GM04504 (cell line): ENCODE measurements at places on chromosomes 3 and 15.
A peak's percentile ranks its signal among the peaks of the same experiment; 100 is the strongest.

- DNase-seq, result no peak
These were observed 6.6 kb downstream of the FETUB start for GRCh38 chr3:186646841-186647240.

DNA sequence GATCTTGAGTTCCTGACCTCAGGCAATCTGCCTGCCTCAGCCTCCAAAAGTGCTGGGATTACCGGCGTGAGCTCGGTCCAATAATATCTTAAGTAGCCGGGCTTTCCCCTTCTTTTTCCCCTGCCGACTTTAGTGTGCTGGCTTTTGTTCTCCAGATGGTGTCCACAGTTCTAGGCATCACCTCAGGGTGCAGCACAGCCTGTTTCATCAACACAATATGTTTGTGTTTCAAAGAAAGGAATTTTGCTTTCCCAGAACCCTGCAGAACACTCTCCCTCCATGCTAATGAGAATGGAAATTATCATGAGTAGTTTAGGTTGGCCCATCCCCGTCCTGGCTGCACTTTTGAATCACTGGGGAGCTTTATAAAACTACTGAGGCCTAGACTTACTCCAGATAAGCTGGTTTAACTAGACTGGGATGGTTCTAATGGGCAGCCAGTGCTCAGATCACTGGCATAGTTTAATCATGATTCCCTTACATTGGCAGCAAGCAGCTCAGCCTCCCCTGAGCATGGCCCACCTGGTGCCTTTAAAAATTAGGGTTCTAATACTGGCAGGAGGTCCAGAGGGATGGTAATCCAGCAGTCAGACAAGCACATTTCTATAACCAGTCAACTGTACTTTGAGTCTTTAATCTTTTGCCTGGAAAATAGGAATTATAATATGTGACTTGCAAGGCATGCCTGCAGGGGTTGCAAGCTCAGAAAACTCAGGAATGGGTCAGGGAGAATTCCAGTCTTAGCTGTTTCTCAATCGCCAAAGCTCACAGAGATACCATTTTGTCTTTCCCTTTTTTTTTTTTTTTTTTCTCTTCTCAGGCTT is 127.6 kb upstream of the RASGRP1 start:
- DNase-seq, result no peak

DNA sequence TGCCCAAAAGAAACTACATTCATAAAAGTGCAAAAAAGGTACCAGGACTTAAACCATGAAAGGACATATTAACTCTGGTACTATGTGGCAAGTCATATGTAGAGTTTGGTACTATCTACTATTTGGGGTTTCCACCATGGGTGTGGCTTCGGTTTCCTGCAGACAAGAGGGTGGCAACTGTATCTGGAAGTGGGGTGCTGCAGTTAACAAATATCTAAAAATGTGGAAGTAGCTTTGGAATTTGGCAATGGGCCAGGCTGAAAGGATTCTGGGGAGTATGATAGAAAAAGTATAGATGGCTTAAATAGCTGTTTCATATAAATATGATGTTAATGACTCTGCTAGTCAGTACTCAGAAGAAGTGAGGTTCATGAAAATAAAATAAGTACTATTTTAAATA is 44.0 kb downstream of the PLSCR2 start:
- no peak for DNase-seq

DNA sequence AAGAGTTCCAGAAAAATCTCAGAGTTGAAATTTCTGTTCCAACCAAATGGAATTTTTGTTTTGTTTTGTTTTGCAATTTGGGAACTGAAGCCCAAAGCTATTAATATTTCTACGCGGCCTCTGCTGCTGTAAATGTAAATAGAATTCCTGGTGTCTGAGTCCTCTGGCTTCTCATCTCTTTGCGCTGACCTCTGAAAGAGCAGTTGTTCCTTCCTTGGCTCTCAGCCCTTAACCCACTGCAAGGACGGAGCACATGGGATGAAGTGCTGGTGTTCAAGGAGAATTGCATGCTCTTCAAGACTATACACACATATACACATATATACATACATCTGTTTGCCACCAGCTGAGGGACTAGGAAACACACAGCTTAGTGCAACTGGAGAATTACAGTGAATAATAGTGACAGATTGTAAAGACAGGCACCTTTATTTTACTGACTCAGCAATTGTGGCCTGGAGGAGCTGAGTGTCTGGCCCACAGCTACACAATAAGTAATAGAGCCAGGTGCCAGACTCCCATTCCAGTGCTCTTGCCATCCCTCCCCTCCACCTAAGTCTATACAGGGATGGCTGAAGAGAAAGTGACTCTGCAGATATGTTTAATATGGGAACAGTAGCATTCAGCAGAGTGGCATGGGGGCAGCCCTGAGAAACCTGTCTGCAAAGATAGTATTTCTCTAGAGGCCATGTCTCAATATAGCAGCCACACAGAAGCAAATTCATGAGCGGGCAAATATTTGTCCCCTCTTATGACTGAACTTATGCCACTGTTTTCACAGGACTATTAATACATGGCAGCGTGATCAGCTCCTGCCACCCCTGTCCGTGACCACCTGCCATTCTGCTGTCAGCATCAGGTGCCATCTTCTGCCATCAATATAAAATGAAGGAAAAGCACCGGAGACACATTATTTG is 42.3 kb downstream of the NEK10 start:
- peak; percentile 92 for DNase-seq

DNA sequence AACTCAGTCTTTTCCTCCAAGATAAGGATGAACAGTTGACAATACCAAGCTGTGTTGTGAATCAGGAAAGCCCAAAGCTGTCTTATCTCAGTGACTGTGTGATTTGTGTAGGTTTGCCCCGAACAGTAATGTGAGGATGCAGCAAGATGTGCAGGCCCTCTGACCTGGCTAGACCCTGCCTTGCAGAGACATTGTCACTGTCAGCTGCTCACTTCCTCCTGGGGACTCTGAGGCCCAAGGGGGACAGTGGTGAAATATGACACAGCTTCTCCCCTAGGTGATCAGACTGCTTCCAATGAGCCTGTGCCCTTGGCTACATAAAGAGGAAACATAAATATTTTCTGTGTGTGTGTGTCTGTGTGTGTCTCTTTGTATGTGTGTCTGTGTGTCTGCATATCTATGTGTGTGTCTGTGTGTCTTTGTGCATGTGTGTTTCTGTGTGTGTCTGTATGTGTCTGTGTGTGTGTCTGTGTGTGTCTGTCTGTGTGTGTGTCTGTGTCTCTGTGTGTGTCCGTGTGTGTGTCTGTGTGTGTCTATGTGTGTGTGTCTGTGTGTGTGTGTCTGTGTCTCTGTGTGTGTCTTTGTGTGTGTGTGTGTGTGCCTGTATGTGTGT is 21.7 kb downstream of the LRRK1 start:
- no peak for DNase-seq

DNA sequence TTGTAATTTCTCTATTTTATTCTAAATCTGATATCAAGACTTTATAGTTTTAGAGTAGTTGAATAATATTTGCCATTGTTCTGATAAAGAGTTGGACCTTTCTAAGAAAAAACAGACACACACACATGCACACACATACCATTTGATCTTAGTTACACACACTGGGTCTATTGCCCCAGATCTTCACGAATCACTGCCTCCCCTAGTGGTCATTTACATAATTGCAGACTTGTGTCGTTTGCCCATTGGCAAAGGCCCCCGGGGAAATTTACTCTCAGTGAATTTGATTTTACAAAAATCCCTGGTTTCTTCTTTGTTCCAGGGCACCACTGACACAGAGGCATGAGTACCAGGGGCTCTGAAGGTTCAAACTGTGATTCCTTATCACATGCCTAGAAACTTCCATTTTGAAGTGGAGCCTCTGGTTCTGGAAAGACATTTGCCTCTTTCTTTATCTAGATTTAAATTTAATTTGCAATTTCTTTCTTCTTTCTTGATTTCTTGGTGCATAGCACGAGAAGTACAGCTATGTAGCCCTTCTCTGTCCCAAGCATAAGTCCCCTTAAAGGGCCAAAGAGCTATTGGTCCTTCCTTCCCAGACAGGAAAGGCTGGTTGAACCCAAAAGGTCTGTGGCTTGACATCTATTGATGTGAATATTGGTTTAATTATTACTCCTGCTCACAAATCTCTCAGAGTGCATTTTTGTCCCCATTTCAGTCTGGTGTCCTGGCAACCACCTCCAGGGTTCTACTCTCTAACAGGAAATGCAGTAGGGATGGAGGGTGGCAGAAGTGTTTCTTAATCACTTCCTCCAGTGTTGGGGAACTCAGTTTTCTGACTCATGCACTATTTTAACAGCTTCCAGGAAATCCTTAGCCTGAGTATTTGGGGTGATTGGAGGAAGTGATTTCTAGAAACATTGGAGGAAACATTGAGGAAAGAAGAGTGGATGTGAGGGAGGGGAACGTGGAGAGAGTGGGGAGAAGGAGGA is 32.4 kb upstream of the SLC6A11 start:
- no peak for DNase-seq

DNA sequence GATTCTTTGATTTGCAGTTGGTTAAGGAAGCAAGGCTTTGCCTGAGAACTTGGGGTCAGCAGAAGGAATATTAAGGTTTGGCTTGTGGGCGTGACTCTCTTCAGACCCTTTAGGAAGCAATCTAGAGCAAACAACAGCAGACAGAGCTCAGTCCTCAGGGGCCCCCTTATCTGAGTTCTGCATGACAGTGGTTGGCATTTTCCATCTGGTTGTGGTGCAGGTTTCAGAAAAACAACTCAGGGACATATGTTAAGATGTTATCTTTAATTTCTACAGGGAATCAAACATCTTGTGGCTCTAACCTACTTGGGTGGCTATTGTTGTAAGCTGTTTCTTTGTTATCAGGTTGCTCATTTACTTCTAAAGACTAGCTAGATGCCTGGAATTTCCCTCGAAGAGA is 141.4 kb downstream of the VPS8 start:
- DNase-seq, result no peak

DNA sequence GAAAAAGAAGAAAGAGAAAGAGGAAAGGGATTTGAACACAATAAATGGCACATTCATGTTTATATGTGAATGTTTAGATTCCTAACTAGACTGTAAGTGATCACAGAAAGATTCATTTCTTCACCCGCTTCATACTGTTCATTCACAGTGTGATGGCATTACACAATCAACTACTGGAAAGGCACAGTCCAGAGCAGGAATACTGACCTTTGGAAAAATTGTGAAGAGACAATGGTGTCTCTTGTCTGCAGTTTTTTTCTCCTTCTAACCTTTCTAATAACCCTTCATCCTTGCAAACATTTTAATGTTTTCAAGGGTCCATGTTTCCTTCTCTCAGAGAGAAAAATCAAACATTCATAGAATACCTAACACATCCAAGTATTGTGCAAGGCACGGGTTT is 180.9 kb upstream of the SOX14 start:
- DNase-seq, result no peak

- DNase-seq, result no peak
These were observed 77.9 kb upstream of the NTRK3 start for GRCh38 chr15:88334436-88334835.

DNA sequence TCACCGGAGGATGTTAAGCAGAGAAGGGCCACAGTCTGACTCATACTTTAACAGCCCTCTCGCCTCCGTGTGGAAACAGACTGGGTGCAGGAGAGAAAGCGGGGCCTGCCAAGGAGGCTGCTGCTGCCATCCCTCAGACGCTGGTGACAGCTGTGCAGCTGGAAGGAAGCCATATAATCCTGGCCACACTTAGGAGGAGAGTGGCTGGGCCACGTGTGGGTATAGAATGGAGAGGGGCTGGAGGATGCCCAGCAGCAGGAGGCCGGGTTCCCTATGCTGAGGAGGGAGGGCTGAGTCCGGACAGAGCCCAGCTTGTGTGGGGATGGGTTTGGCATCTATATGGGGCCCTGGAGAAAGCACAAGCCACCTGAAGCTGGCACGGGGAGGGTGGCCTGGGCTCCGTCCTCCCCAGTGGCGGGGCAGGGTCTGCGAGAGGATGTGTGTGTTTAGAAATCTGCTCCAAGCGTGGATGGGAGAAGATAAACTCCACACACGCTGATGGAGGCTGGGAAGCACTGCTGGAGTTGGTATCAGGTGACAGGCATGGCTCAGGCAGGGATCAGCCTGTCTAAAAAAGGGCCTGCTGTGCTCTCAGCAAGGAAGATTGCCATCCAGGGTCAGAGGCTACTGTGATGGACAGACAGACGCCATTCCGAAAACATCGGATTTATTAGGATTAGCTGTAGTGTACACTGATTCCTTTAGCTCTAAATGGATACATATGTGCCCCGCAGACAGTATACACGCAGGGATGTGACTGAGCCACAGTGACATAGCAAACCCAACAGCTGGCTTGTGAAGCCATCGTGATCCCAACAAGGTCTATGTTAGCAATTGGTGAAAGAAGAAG is 15.9 kb downstream of the ABTB1 start:
- DNase-seq, result no peak

GRCh38 chr15:66698318-66698961 is 3.6 kb upstream of the SMAD6 start:
- DNase-seq, result no peak

GRCh38 chr3:16051691-16052090 is 122.8 kb upstream of the GALNT15 start:
- no peak for DNase-seq

GRCh38 chr3:9563851-9564250 is 10.2 kb upstream of the LHFPL4 start:
- DNase-seq, result no peak

DNA sequence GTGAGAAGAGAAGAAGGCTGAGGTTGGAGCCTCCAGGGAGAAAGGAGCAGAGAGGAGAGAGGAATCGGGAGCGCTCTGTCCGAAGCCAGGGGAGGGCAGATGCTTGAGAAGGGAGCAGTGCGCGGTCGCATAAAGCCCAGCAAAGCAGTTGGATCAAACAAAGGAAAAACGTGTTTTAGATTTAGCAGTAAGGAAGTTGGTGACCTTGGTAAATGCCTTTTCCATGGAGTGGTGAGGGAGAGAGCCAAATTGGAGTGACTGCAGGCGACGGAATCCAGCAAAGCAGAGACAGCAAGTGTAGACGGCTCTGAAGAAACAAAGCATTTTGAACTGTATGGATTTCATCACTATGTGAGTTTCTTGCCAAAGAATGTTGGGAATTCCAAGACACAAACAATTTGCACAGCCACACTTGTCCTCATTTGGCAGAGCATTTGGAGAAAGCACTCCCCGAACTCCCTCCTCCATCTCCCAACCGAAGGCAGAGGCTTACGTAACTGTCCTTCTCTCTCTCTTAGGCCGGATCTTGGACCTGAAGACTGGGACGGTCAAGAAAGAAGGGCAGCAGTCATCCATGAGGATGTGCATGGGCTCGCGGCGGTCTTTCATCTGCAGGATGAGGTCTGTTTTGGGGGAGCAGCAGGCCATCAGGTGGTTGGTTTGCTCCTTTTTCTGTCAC is 103.6 kb downstream of the ARNT2 start:
- peak; percentile 97 for DNase-seq

DNA sequence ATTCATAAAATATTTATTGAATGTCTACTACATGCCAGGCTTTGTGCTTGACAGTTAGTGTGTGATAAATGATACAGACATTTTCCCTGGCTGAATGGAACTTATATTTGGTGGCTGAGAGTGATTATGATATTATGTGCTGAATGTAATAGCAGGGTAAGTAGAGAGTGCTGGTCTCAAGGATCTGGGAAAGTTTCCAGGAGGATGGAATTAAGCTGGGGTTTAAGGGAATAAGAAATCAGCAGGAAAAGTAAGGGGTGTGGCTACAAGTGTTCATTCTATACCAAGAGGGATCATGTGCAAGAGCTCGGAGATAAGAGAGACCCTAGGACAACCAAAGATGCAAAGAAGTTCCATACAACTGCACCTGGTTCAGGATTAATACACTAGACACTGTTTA is 500.1 kb upstream of the CFAP20DC start:
- no peak for DNase-seq

- no peak for DNase-seq
These were observed 219.5 kb downstream of the SV2B start for GRCh38 chr15:91319371-91320059.

GRCh38 chr15:67641453-67641852 is 99.0 kb downstream of the MAP2K5 start:
- DNase-seq, result no peak
